GM12878 (cell line): ENCODE measurements at places on chromosomes 16 and 17. TPM values are rescaled to one million over a fixed set of nuclear protein-coding genes. Genes with fewer than 3 reads are reported as not detected.

The MEIOC gene
- not detected in 2 replicates for total RNA-seq

DNA sequence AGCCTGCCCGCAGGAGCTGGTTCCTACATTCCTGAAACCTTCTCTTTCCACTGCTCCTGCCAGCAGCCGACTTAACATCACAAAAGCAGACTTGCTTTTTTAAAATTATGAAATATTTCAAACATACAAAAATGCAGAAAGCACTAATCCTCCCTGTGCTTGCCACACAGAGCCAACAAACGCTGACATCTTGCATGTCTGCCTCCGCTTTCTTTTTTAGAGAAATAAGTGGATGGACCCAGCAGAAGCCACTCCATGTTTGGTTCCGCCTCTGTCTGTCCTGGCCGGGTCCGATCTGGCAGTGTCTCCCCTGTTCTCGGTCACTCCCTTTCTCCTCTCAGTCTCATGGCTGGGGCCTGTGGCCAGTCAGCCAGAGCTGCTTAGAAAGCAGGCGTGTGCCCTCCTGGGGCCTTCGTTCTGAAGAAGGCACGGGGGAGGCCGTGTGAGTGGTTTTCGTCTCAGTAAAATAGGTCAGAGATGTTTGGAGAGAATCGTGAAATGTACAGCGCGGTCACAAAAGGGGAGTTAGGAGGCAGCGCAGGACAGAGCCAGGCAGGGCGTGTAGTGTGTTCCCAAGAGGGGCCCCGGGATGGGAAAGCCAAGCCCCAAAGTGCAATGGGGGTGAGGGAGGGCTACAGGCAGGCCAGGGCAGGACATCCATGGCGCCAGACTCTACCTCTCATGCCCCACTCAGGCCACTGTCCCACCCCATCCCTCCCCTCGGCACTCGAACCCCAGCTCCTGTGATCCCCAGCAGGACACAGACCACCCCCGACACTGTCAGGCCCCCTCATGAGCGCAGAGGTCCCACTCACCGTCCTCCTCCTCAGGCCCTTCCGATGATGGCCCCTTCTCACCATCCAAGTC, 23.2 kb downstream of the MXRA7 start:
- DNase-seq, result no peak
- H3K27me3 ChIP-seq, result peaks cover 1% of the 10 kb centered on the region
- H3K27ac ChIP-seq, result no peak overlapping the region

The CD79B gene
- total RNA-seq, result 102 and 113 TPM in 2 replicates

The G6PC1 gene
- 0.11 TPM in 1 of 2 replicates, not detected in the other for total RNA-seq

GRCh38 chr17:43024407-43025289, at the start of gene RND2:
TSS of gene RND2 (plus strand) at chr17:43025231. CDS start at chr17:43025348, 117 bp downstream.
- peak; percentile 40 for DNase-seq
- no peak within 1 kb of the TSS for H3K27ac ChIP-seq
- H3K4me3 ChIP-seq, result peak within 1 kb of the TSS; percentile 81; the same call in 1 of the 2 replicates
- peaks cover 7% of the 10 kb centered on the region; the same call in 1 of the 2 replicates for H3K4me1 ChIP-seq
- H3K36me3 ChIP-seq, result no peaks in the 10 kb centered on the region
- no peaks in the 10 kb centered on the region for H3K27me3 ChIP-seq

The LPO gene
- not detected in 2 replicates for total RNA-seq
